A549 treated with ZK216348 at 1 μM for 4 hours (cell line): ENCODE measurements at places on chromosomes 13 and 19. TPM values are rescaled to one million over a fixed set of nuclear protein-coding genes. Genes with fewer than 3 reads are reported as not detected.

The TEX29 gene
- total RNA-seq = 0.39 TPM in 1 of 5 replicates, not detected in the others

The KLK4 gene
- 0.41 TPM in 1 of 5 replicates, not detected in the others for total RNA-seq

The ZNF442 gene
- not detected in 5 replicates for total RNA-seq

The TSKS gene
- not detected in 5 replicates for total RNA-seq

The SWSAP1 gene
- total RNA-seq = 1.1 to 2.5 TPM (median 2.1 TPM) in 5 replicates

The ZNF790 gene
- 0.17 to 0.57 TPM (median 0.19 TPM) in 5 replicates for total RNA-seq

The CNN2 gene
- 58.7 to 77.1 TPM (median 66.0 TPM) in 5 replicates for total RNA-seq

The TRPM4 gene
- total RNA-seq = 5.5 to 10.6 TPM (median 9.5 TPM) in 5 replicates

The CADM4 gene
- total RNA-seq = 5.0 to 10.7 TPM (median 9.0 TPM) in 5 replicates

The C13orf46 gene
- 0.15 to 0.49 TPM (median 0.20 TPM) in 4 of 5 replicates, not detected in the other for total RNA-seq

The PRSS57 gene
- not detected in 5 replicates for total RNA-seq

The BRSK1 gene
- 3.2 to 5.1 TPM (median 4.6 TPM) in 5 replicates for total RNA-seq

The C19orf85 gene
- not detected in 5 replicates for total RNA-seq

The HTR2A gene
- total RNA-seq = not detected in 5 replicates

The NXNL1 gene
- total RNA-seq = not detected in 5 replicates

The POLD1 gene
- total RNA-seq = 42.6 to 91.4 TPM (median 81.7 TPM) in 5 replicates

The GARIN5A gene
- total RNA-seq = 1.7 to 3.0 TPM (median 2.1 TPM) in 5 replicates

The VSTM1 gene
- 0.55 to 0.92 TPM (median 0.78 TPM) in 3 of 5 replicates, not detected in the others for total RNA-seq

The PEAK3 gene
- total RNA-seq = 0.07 TPM in 1 of 5 replicates, not detected in the others

The GATAD2A gene
- total RNA-seq = 31.9 to 50.8 TPM (median 43.6 TPM) in 5 replicates

The MAMSTR gene
- total RNA-seq = 0.14 to 0.67 TPM (median 0.41 TPM) in 5 replicates

The ZNF69 gene
- not detected in 5 replicates for total RNA-seq
